Glomerular endothelial cell (primary cell): ENCODE measurements at places on chromosomes 13 and 19. TPM values are rescaled to one million over a fixed set of nuclear protein-coding genes. Genes with fewer than 3 reads are reported as not detected.

Gene ZNF665
- 1.9 and 2.5 TPM in 2 replicates for total RNA-seq

Gene CAB39L
- total RNA-seq: 4.1 and 6.3 TPM in 2 replicates

GRCh38 chr19:1134431-1134830 is 30.6 kb downstream of the GPX4 start:
- no peak for DNase-seq

DNA sequence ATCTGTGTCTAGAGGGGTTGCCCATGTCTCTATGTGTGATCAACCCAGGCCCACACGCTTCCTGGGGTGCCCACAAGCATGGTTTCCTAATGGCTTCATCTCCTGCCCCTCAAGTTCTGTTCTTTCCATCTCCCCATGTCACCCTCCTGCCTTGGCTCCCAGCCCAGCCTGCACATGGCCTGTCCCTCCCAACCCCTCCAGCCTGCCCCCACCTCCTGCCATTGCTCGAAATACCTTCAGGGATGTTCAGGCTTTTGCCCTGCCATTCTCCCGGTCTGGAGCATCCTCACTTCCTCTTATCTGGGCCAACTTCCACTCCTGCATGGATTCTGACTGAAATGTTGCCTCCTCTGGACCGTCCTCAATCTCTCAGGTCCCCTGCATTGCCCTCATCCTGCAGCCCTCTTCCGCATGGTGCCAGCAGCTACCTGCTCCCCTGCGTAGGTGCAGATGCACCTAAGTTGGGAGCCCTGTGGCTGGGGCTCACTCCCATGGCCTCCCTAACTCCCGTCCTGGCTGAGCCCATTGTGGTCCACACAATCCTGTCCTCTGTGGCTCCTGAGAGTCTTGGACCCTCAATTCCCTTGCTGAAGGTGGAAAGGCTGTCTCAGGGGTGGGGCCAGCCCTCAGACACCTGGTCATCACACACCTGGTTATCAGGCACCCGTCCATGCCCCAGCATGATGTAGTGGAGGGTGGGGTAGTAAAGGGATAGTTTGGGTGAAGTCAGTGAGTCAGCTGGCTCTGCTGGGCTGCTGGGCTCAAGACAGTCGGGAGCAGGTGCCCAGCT is 152.1 kb downstream of the URI1 start:
- DNase-seq: no peak

- no peak for DNase-seq
Measured at GRCh38 chr13:64099994-64100393, 2684.3 kb upstream of the PCDH20 start.

DNA sequence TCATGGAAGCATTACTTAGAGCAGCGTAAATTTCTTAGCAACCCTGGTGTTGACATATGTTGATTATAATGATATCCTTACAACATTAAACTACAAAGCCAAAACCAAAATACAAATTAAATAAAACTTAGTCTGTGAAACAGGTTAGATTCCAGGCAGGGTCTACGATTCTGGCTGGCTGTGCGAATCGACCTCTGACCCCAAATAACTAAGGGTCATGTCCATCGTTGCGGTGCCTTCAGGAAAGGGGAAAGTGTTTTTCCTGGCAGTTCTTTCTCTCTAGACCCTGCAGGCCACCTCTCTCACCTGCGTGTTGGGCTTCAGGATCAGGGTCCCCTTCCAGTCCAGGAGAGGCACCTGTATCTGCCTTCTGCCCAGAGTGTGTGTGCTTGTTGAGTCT is 66.2 kb downstream of the ATP11A start:
- DNase-seq: no peak
